ENCODE measurements at places on chromosomes 5 and 9. TPM values are rescaled to one million over a fixed set of nuclear protein-coding genes. Genes with fewer than 3 reads are reported as not detected.

DNA sequence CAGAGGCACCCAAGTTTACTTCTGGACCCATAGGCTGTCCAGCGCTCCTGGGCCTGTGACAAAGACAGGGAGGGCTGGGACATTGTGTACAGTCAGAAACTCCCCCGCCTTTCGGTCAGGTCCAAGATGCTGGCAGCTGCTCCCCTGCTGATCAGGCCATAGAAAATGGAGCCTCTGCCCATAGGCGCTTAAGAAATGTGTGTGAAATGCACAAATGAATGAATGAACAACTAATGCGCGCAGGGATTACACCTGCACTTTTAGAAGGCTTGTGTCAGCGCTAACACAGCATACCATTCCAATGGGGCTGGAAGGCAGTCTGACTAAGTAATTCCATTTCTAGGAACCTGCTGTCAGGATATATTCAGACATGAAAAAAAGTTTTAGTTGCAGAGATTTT lies 16.3 kb downstream of the PTPN3 start:
- no peaks in the 10 kb centered on the region for H3K27me3 ChIP-seq
- no peak overlapping the region for H3K4me3 ChIP-seq
- no peaks in the 10 kb centered on the region for H3K36me3 ChIP-seq

DNA sequence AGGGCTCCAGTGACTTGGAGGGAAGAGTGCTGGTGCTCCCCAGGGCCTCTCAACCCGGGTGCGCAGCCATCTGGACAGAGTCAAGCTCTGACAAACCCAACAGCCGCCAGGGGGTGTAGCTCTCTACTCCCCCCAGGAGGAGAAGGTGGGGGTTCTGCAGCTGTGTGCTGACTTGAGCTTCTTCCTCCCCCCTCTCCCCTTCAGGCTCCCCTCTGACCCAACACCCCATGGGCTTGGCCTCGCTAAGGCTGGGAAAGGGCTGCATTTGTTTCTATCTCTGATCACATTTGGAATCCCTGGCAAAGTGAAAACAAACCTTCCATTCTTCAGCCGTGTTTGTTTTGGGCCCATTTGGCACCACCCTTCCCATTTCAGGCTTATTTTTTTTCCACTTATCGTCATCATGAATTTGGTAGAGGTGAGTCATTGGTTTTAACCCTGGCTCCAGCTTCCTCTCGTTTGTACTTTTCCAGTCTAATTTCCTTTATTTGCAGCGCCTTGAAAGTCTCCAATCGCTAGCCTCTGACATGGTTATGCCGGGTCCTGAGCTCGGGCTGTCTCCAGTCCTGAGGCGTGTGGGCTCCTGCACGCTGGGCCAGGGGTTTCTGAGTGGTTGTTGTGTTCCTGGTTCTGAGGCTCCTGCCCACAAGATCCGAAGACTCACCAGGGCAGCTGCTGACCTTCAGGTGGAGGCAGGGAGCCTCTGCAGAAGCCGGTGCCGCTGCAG lies 36.1 kb downstream of the DAP start:
- no peaks in the 10 kb centered on the region for H3K36me3 ChIP-seq
- H3K4me3 ChIP-seq, result peak overlapping the region; percentile 56
- H3K27ac ChIP-seq, result peak overlapping the region; percentile 86
- no peaks in the 10 kb centered on the region for H3K27me3 ChIP-seq
- DNase-seq, result no peak
- peaks cover 30% of the 10 kb centered on the region for H3K4me1 ChIP-seq

The PCDHB14 gene
- total RNA-seq, result 10.2 TPM

DNA sequence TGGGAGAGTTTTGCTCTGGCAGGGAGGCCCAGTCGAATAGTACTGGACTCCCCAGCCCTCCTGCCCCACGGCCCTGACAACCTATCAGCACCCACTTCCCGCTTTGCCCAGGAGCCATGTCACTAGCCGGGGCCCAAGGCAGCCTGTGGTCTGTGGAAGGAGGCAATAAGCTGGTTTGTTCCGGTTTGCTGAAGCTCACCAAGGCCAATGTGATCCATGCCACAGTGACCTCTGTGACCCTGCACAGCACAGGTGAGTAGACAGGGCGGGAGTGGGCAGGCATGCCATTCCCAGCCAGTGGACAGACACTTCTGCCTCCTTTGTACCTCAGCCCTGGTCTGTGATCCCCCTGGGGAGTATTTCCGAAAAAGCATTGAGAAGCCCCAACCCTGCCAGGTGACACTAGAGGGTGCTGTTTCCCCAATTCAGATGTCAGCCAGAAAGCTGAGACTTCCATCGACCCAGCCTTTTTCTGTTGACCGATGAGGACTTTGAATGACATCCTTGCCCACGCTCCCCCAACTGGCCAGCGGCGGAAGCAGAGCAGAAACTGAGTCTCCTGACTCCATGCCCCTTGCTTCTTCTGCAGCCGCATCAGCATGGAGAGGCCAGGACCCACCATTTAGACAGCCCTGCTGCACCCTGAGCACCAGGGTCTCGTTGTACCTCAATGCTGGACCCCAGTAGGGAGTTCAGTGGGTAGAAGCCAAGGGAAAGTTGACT lies 9.6 kb downstream of the PCYOX1L start:
- peaks cover 18% of the 10 kb centered on the region for H3K4me1 ChIP-seq
- peak overlapping the region; percentile 52 for H3K27ac ChIP-seq
- DNase-seq, result no peak

The ENTPD8 gene
- not detected for total RNA-seq

- no peak overlapping the region for H3K4me3 ChIP-seq
- H3K27ac ChIP-seq, result no peak overlapping the region
- DNase-seq, result no peak
- no peaks in the 10 kb centered on the region for H3K27me3 ChIP-seq
- peaks cover 15% of the 10 kb centered on the region for H3K4me1 ChIP-seq
Measured at GRCh38 chr9:134353539-134353938, 27.3 kb downstream of the RXRA start.

DNA sequence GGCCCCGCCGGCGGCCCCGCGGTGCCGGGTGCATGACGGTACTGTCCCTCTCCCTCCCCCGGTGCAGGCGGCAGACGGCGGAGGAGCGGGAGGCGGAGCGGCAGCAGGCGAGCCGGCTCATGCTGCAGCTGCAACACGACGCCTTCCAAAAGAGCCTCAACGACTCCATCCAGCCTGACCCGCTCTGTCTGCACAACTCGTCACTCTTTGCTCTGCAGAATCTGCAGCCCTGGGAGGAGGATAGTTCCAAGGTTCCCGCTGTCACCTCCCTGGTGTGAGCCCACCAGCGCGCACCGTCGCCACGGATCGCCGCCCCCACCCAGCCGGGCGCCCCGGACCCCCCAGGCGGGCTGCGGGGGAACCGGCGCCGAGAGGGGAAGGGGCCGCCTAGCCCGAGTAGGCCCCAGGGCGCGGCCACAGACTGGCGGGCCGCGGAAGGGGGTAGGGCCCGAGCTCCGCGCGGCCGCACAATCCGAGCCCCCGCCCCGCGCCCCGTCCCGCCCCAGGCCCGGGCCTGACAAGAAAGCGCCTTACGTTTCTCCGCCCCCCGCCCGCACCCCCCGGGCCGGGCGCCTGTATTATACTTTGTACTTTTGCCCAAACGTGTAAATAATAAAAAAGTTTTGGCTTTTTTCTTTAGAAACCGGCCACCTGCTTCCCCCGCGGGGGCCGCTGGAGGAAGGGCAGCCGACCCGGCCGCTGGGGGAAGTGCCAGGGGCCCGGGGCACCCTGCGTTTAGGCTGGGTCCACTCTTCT lies 2.5 kb downstream of the TLX3 start:
- DNase-seq, result no peak
- H3K4me3 ChIP-seq, result peak overlapping the region; percentile 61
- peaks cover 16% of the 10 kb centered on the region for H3K27me3 ChIP-seq
- peaks cover 65% of the 10 kb centered on the region for H3K4me1 ChIP-seq
- no peaks in the 10 kb centered on the region for H3K36me3 ChIP-seq

DNA sequence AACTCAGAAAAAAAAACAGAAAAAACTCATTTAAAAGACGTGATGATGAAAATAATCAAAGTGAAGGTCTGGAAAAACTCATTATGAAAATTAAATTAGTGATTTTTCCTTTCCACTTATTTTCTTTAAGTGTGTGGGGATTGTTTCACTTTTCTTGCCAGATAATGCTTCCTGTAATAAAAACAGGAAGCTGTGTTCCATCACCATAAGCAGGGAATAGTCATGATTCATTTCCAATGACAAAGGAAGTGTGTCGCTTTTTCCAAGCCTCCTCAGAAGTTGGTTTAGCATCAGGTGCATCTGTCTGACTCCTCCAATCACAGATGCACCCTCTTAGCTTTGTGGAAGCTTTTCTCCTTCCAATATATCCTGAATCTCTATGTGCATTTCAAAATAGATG lies 2068.7 kb downstream of the MAT2B start:
- no peak overlapping the region for H3K4me3 ChIP-seq
- H3K27me3 ChIP-seq, result no peaks in the 10 kb centered on the region
- no peak for DNase-seq
- no peaks in the 10 kb centered on the region for H3K36me3 ChIP-seq
- H3K27ac ChIP-seq, result no peak overlapping the region
- H3K4me1 ChIP-seq, result no peaks in the 10 kb centered on the region

GRCh38 chr5:167639273-167639672 lies 652.2 kb upstream of the WWC1 start:
- DNase-seq, result no peak
- H3K4me3 ChIP-seq, result no peak overlapping the region
- no peaks in the 10 kb centered on the region for H3K27me3 ChIP-seq
- no peak overlapping the region for H3K27ac ChIP-seq

GRCh38 chr9:120928015-120928482 lies 1.5 kb upstream of the TRAF1 start:
- H3K36me3 ChIP-seq, result no peaks in the 10 kb centered on the region
- H3K4me3 ChIP-seq, result peak overlapping the region; percentile 80
- H3K27ac ChIP-seq, result peak overlapping the region; percentile 96
- H3K4me1 ChIP-seq, result peaks cover 56% of the 10 kb centered on the region
- no peaks in the 10 kb centered on the region for H3K27me3 ChIP-seq
- no peak for DNase-seq

- H3K36me3 ChIP-seq, result no peaks in the 10 kb centered on the region
- DNase-seq, result no peak
- no peaks in the 10 kb centered on the region for H3K27me3 ChIP-seq
- H3K4me3 ChIP-seq, result no peak overlapping the region
- no peaks in the 10 kb centered on the region for H3K4me1 ChIP-seq
- no peak overlapping the region for H3K27ac ChIP-seq
Measured at GRCh38 chr5:154168395-154168794, 22.1 kb upstream of the GALNT10 start.

- H3K4me3 ChIP-seq, result no peak overlapping the region
- H3K4me1 ChIP-seq, result peaks cover 17% of the 10 kb centered on the region
- H3K36me3 ChIP-seq, result no peaks in the 10 kb centered on the region
- DNase-seq, result peak; percentile 3
- no peaks in the 10 kb centered on the region for H3K27me3 ChIP-seq
- H3K27ac ChIP-seq, result no peak overlapping the region
Measured at GRCh38 chr9:118990949-118991348, 378.3 kb downstream of the BRINP1 start.

DNA sequence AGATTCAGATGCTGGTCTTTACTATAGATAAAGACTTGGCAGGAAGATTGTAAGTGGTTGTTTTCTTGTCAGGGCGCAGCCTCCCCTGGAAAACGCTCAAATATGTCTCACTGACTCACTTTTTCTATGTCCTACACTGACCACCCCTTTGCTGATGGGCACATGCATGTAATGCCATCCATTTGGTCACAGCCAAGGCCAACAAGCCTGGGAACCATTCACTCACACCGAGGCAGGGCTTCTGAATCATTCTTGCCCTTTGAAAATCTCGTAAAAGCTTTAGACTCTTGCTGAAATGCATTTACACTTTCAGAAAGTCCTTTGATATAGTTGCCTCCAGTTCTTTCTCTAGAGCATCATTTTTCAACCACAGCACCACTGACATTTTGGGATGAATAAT lies 249.4 kb downstream of the ACTL7B start:
- H3K27me3 ChIP-seq, result no peaks in the 10 kb centered on the region
- H3K4me3 ChIP-seq, result no peak overlapping the region
- H3K4me1 ChIP-seq, result no peaks in the 10 kb centered on the region
- no peak overlapping the region for H3K27ac ChIP-seq
- H3K36me3 ChIP-seq, result no peaks in the 10 kb centered on the region

The SKP2 gene
- total RNA-seq, result 7.8 TPM

DNA sequence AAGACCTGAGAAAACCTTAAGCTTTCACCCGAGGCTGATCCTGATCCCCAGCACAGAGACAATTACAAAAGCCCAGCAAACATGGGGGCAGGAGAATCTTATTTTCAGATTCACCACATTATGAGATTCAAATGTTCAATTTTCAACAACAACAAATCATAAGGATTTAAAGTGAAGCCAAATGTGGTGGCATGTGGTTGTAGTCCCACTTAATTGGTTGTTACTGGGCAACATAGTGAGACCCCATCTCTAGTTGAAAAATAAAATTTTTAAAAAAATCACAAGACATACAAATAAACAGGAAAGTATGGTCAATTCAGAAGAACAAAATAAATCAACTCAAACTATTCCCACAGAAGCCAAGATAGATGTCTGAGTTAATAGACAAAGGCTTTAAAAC lies 3.9 kb upstream of the RABGAP1 start:
- H3K4me3 ChIP-seq, result no peak overlapping the region
- H3K36me3 ChIP-seq, result peaks cover 10% of the 10 kb centered on the region
- H3K4me1 ChIP-seq, result peaks cover 24% of the 10 kb centered on the region
- no peaks in the 10 kb centered on the region for H3K27me3 ChIP-seq
- DNase-seq, result no peak
- H3K27ac ChIP-seq, result no peak overlapping the region

The LECT2 gene
- not detected for total RNA-seq

- no peak overlapping the region for H3K4me3 ChIP-seq
- no peak for DNase-seq
- no peaks in the 10 kb centered on the region for H3K36me3 ChIP-seq
- peaks cover 13% of the 10 kb centered on the region for H3K4me1 ChIP-seq
Measured at GRCh38 chr9:115204904-115205453, 87.0 kb upstream of the TNC start.

The SLC45A2 gene
- not detected for total RNA-seq

DNA sequence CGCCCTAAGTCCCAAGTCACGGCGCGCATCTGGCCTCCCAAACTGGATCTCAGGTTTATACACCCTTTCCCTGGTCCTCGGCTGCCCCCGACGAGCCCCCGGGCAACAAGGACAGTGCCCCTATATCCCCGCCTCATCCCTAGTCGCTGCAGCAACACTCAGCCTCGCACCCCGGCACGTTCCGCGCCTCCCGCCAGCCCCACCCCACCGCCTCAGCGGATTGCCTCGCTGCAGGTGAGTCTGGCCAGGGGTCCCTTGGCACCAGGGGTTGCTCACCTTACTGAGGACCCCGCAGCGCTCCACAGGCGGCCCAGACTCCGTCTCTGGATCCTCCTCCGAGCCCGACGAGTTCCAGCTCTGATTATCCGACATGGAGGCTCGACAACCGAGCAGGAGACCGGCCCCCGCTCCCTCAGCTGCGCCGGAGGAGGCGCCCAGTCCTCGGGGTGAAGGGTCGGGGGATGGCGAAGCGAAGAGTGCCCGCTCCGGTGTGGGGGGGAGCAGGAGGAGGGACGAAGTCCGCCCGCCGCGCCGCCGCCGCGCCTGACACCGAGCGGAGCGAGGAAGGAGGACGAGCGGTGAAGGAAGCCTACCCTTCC lies 494 bp downstream of the CERT1 start:
- H3K4me1 ChIP-seq, result peaks cover 33% of the 10 kb centered on the region
- peak overlapping the region; percentile 90 for H3K4me3 ChIP-seq
- H3K36me3 ChIP-seq, result no peaks in the 10 kb centered on the region
- H3K27ac ChIP-seq, result peak overlapping the region; percentile 85
- H3K27me3 ChIP-seq, result no peaks in the 10 kb centered on the region
- DNase-seq, result peak; percentile 12

- no peaks in the 10 kb centered on the region for H3K4me1 ChIP-seq
- no peaks in the 10 kb centered on the region for H3K36me3 ChIP-seq
- no peaks in the 10 kb centered on the region for H3K27me3 ChIP-seq
- no peak for DNase-seq
Measured at GRCh38 chr5:2352101-2352861, 399.2 kb downstream of the IRX2 start.

The EGFLAM gene
- total RNA-seq, result 10.7 TPM

Data from thoracic aorta (tissue), 2 donors.